ELF-1 (cell line): ENCODE measurements at places on chromosomes 12 and 14.
A peak's percentile ranks its signal among the peaks of the same experiment; 100 is the strongest.

DNA sequence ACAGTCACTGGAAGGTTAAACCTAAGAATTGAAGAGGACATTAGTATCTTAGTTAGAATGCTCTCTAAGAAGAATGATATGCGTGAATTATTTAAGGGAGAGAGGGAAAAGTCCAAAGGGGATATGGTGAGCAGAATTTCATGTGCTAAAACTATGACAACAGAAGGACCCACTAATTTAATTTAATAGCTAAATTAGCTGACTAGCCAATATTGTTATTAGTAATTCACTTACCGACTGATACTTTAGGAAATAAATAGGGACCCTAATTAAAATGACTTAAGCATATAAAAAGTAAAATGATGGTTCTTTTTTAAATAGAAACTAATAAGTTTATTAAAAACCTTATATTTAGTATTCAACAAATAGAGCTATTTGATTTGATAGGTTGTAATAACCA lies 179.6 kb downstream of the RASSF9 start:
- no peak for DNase-seq

DNA sequence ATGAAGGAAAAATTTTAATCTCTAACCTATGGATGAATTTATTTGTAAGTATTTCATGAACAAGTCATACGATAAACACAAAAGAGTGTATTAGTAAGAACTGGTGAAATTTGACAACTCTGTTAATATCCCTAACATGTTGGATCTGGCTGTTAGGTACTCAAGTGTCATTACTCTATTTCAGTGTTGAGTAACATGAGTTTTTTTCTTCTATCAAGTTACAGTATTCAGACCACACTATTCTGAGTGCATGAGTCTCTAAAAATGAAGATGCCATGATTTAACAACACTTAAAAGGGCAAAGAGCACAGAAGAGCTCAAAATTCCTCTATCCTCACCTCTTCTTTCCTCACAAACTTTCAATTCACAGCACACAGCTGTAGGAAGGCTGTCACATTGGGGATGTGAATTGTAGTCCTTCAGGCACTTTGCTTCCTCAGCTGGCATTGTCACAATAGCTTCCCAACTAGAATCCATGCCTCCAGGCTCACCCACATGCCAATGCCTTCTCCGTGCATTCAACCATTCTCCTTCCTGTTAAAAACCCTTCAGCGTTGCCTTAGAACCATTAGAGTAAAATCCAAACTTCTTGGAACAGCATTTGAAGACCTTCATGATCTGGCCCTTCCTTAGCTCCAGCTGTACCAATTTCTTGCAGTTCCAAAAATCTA lies 73.7 kb upstream of the DBX2 start:
- peak; percentile 67 for DNase-seq

DNA sequence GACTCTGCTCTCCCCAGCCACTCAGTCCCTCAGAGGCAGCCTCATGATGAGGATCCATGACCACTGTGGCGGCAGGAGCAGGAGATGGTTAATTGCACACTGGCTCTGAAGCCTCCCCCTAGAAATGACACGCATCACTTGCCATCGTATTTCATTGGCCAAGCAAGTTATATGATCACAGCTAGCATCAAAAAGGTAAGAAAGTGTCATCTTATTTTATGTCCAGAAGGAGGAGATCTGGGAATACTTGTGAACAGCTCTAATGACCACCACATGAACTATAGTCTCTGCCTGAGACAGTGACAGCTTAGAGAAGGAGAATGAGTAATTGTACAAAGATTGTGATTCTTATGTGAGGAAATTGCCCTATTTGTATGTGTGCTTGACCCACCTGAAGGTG lies 363.4 kb downstream of the NUAK1 start:
- DNase-seq: no peak

DNA sequence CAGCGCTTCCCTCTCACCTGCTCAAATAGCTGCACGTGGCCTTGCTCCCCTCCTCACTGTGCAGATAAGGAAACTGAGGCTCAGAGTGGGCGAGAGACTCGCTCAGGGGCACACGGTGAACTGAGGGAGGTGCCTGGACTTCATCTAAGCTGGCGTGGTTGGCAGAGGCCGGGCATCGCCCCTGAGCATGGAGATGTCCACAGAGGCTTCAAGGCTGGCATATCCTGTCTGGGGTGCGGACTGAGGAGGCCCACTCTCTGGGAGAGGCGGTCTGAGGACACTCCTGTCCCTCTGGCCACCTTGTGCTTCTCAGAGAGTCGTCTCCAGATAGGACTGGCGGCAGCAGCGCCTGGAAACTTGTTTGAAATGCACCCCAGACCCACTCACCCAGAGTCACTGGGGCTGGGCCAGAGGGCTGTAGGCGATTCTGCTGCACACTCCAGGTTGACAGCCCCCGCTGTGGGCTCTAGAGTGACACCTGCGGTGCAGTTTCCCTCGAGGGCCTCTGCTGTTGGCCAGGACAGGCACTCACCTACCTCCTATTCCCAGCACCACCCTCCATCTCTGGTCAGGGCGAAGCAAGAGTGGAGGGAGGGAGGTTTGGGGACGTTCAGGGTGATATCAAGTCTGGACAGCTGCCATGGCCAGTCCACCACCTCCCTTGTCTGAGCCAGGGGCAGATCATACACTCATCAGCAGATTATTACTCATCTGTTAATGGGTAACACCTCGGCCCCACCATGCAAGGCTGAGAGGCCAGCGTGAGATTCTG lies 11.2 kb upstream of the LBHD2 start:
- peak; percentile 14 for DNase-seq

DNA sequence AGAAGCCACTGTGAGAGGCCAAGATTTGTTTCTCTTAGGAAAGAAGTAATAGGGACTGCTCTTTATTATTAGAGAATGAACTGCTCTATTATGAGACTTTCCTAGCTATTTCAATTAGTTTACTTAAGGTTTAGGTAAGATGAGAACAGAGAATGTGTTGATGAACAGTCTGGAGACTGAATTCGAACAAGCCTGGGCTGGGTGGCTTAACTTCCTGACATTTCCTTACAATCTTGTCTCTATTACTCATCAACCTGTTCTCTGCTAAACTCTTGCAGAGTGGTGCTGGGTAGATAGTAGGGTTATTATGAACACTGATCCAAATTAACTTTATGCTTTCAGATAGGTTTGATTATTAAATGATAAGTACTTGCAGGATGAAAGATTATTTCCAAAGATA lies 31.2 kb downstream of the SLC15A5 start:
- no peak for DNase-seq

DNA sequence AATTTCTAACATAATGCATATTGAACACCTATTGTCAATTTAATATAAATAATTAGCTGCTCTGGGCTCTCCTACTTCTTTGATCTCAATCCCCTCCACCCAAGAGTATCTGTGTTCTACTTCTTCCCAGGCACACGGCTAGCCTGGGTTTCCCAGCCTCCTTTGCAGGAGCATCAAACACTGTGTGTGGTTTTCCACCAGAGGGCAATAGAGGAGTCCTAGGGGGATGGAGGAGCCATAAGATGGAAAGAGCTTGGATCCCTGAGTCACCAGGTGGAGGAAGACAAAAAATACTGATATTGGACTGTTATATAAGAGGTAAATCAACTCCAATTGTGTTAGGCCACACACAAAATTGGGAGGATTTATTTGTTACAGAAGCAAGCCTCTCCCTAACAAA lies 333.7 kb downstream of the GLT1D1 start:
- peak; percentile 44 for DNase-seq

GRCh38 chr12:123522164-123522563 lies 11.4 kb downstream of the RILPL1 start:
- DNase-seq: no peak

DNA sequence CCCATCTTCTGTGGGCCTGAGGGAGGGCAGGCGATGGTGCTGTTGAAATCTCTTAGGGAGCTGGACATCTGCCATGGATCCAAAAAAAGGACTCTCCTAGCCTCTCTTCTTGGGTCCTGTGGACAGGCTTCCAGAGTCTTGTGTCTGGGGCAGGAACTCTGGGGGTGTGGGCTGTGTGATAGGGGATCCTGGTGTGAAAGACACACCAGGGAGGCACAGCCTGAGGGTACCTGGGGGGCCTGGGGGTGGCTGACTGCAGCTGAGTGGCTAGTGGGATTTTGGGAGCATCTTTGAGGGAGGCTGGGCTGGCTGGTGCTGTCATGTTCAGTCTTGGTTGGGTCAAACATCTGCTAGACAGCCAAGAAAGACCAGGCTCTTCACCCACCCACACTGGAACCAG lies 1.8 kb upstream of the KRT83 start:
- no peak for DNase-seq

GRCh38 chr12:98808243-98808875 lies 163.3 kb downstream of the APAF1 start:
- DNase-seq: no peak

DNA sequence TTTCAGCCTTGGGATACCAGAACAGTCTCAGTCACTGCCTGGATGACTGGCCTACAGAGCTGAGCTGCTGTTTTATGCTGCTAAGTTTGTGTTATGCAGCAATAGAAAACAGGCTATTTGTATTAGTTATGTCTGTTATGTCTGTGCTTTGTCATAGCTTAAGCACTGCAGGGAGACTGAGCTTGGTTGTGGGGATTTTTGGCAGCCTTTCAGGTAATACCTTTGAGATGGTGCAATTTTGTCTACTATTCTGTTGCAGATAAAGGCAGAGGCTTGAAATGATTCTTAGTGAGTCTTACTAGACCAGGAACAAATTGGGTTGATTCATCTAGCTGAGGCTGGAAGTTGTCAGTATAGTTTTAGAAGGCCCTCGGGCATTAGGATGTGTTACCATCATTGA lies 201.3 kb upstream of the RBM19 start:
- no peak for DNase-seq

DNA sequence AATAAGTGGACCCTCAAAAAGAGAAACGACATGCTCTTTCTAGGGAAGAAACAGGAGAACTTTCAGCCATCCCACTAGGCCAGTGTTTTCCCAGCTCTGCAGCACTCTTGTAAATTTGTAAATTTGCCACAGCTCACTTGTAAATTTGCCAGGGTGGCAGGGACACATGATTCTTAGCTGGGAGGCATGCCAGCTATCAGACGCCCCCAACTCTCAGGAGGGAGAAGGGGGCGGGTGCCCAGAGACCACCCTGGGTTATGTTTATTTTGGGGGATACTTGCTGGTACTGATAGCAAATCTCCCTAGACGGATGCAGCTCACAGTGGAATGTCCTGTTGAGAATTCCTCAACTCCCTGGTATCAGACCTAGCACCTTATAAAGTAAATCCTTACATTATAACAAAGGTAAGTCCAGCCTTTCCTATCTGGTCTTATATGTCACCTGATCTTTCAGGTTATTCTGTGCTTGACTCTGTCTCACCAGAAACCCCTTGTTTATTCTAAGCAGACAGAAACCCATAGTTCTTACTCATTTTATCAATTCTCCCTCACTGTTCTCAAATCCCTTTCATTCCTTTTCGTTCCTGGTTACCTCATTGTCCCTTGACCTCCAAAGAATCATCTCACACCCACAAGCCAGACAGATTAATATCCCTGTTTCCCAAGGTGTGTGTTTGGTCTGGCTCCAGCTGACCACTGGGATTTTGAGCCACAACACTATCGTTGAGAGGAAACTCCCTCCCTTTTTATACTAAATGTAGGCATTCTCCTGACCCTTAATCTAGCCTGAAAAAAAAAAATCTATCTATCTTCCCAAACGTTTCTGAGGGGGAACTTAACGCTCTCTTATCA lies 69.3 kb upstream of the HMGA2 start:
- DNase-seq: no peak

- DNase-seq: no peak
Observed at GRCh38 chr14:61557854-61558253, 137.5 kb upstream of the HIF1A start.

DNA sequence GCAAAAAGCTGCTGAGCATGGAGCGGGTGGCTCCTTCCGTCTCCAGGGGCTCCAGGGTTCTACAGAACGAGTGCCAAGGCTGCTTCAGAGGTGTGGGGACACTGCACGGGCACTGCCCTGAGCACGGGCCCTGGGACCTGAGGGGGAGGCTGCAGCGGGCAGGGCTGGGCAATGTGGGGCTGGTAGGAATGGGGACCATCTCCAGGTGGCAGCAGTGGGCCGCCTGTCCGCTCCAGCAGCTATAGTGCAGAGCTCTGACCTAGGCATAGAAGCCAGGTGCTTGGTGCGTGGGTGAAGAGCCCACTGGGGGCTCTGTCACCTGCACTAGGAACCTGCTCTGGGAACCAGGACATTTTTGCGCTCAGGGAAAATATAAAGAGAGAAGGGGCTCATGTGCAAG lies 22.3 kb downstream of the HDAC7 start:
- DNase-seq: peak; percentile 73

DNA sequence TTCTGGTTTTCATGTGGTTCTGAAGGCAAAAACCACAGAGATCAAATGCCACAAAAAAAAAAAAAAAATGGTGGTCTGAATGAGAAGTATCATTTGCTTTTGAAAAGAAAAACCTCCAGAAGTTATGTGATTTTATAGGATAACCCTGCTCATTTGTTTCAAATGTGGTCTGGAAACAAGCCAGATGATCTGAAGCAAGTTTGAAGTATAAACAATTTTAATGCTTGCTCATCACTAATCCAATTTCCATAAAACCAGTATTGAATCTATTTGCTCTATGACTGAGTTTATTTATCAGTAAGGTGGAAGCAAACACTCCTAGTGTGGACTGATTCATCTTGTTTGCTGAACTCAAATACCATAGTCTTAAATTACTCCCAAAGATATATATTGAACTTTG lies 407.3 kb upstream of the FLRT2 start:
- DNase-seq: no peak

- peak; percentile 11 for DNase-seq
Observed at GRCh38 chr12:57726884-57727757, 11.4 kb downstream of the AGAP2 start.

DNA sequence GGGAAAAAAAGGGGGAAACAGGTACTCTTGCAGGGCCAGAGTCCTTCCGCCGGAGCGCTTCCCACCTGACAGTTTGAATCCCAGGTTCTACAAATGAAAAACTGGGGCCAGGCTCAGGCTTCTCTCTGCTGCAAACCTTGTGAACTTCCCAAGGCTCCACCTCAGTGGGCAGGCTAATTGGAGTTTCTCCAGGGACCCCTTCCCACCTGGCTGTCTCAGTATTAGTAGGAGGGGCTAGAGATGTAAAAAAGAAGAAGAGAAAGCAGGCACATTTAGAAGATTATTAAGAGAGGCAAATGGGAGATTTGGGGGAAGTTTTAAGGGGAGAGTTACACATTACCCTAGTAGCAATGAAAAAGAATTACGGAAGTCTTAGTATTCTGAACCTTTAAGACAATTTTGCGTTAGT lies 20.0 kb upstream of the CLEC2D start:
- peak; percentile 49 for DNase-seq

DNA sequence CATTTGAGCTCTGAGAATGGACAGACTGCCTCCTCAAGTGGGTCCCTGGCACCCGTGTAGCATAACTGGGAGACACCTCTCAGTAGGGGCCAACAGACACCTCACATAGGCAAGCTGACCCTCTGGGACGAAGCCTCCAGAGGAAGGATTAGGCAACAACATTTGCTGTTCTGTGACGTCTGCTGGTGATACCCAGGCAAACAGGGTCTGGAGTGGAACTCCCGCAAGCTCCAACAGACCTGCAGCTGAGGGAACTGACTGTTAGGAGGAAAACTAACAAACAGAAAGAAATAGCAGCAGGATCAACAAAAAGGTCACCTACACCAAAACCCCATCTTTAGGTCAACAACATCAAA lies 69.6 kb downstream of the CEP83 start:
- DNase-seq: no peak

GRCh38 chr12:105030820-105031807 lies 45.0 kb downstream of the NOPCHAP1 start:
- DNase-seq: no peak
